ENCODE measurements at places on chromosomes 16 and 17.

DNA sequence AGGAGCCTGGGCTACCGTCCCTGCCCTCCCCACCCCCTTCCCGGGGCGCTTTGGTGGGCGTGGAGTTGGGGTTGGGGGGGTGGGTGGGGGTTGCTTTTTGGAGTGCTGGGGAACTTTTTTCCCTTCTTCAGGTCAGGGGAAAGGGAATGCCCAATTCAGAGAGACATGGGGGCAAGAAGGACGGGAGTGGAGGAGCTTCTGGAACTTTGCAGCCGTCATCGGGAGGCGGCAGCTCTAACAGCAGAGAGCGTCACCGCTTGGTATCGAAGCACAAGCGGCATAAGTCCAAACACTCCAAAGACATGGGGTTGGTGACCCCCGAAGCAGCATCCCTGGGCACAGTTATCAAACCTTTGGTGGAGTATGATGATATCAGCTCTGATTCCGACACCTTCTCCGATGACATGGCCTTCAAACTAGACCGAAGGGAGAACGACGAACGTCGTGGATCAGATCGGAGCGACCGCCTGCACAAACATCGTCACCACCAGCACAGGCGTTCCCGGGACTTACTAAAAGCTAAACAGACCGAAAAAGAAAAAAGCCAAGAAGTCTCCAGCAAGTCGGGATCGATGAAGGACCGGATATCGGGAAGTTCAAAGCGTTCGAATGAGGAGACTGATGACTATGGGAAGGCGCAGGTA, 762 bp downstream of the CDK12 start:
- peak; percentile 11 for DNase-seq

DNA sequence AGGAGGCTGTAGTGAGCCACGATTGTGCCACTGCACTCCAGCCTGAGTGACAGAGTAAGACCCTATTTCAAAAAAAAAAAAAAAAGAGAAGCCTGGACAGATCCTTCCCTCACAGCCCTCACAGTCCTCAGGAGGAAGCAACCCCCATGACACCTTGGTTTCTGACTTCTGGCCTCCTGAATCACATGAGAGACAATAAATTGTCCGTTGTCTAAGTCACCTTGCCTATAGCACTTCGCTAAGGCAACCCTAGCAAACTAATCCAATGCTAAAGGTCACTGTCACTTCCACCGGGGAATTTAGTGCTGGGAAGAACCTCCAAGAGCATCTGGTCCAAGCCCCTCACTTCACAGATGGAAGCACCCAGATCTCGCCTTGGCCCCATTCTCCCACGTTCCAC, 18.9 kb upstream of the SLC39A11 start:
- no peak for DNase-seq

- DNase-seq, result no peak
Observed at GRCh38 chr17:2378905-2379304, 22.0 kb downstream of the MNT start.

DNA sequence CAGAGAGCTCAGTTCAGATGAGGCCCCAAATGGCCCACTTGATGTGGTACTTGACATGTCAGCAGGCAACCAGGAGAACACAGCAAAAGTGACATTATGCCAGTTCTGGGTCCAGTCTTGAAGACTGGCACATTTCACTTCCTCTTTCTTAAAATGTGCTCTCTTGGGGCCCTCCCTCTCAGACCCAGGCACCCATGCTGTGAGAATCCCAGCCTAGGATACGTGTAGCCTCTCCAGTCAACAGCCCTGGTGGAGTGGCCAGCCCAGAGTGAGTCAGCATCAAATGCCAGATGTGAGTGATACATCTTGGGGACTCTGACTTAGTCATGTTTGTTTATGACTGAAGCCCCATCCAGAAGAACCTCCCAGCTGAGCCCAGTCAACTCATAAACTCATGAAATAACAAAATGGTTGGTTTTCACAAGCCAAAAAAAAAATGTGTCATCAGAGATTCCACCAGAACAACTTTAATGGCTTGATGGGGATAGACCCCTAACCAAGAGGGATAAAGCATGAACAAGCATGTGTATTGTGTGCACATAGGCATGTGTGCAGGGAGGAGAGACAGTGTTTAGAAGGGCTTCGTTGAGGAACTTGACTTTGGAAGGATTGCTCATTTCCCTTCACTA, 82.5 kb upstream of the TNRC6C start:
- no peak for DNase-seq

GRCh38 chr16:68509381-68509780, 29.7 kb upstream of the ZFP90 start:
- DNase-seq, result no peak

GRCh38 chr17:7789131-7789530, 44.9 kb upstream of the KDM6B start:
- DNase-seq, result no peak

DNA sequence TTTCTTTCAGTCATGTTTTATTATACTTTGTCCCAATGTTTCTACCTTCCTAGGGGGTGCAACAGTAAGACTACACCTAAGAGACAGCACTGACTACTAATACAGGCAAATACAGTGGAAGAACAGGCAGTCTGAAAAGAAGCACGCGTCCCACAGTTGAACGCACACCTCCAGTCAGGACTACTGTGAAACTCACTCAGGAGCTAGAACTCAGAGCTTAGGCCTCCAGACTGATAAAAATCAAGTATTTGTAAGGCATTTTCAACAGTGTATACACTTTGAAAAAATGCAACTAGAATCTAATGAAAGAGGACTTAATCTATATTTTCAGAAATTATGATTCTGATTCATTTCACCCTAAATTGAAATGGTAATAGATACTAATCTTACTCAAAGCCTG, 14.4 kb downstream of the ITFG1 start:
- DNase-seq, result no peak

- DNase-seq, result no peak
Observed at GRCh38 chr16:55285586-55285985, 38.4 kb upstream of the IRX6 start.

DNA sequence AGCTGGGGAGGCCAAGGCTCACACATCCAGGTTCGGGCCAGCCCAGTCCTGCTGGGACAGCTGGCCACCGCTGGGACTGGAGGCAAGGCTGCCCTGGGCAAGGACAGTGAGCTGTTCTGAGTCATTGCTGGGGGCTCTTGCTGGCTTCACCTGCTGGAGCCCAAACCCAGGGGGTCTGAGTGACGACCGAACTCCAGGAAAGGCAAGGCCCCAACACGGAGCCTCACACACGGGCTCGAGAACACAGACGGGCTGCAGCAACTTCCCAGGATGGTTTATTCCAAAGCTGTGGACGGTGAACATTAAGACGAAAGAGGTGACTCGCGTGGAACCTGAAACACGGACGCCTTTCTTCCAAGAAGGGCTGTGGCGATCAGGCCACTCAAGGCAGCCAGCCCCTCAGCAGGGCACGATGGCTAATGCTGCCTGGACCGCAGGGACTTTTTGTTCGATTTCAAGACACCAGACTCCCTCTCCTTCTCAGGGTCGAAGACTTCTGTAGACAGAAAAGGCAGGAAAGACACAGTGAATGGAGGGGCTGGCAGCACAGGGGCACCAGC, 21.5 kb downstream of the KDM8 start:
- DNase-seq, result no peak

DNA sequence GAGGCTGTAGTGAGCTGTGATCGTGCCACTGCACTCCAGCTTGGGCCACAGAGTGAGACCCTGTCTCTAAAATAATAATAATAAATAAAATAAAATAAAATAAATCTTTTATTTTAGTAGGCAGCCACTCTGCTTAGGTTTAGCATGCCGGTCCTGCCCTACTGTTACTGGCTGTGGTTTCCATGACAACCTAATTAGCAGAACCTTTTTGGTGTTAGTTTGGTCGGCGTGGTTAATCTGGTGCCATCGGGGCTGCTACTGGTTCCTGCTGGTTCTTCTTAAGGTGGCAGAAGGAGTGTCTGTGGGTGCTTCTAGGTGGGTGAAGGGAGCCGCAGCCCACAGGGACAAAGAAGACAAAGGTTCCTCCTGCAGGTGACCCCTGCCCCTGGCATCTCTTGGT, 37.8 kb upstream of the CBX4 start:
- no peak for DNase-seq

DNA sequence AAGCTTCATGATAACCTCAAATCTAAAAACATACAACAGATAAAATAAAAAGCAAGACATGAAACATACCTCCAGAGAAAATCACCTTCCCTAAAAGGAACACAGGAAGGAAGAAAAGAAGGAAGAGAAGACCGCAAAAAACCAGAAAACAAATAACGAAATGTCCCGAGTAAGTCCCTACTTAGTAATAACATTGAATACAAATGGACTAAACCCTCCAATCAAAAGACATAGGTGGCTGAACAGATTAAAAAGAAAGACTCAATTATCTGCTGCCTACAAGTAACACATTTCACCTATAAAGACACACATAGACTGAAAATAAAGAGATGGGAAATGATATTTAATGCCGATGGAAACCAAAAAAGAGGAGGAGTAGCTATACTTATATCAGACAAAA, 6.2 kb downstream of the FBXO39 start:
- no peak for DNase-seq

DNA sequence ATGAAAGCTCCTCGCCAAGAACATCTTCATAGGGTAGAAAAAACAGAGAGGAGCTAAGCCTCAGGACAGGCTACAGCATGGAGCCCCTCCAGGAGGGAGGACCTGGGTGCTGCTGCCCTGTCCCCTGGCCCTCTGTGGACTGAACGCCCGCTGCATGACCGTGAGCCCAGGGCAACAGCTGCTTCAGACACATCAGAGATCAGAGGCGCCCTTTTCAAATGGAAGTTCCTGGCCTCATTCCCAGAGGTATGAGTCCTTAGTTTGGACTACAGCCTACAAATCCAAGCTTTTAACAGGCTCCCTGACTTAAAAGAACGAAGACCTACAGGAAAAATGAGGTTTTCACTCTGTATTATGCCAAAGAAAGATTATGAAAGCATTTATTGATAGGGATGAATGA, 48.5 kb downstream of the ZNF18 start:
- DNase-seq, result no peak

GRCh38 chr17:50631195-50631907, 3.3 kb upstream of the ABCC3 start:
- DNase-seq, result no peak

GRCh38 chr16:23428351-23428750, 24.6 kb downstream of the COG7 start:
- DNase-seq, result no peak

DNA sequence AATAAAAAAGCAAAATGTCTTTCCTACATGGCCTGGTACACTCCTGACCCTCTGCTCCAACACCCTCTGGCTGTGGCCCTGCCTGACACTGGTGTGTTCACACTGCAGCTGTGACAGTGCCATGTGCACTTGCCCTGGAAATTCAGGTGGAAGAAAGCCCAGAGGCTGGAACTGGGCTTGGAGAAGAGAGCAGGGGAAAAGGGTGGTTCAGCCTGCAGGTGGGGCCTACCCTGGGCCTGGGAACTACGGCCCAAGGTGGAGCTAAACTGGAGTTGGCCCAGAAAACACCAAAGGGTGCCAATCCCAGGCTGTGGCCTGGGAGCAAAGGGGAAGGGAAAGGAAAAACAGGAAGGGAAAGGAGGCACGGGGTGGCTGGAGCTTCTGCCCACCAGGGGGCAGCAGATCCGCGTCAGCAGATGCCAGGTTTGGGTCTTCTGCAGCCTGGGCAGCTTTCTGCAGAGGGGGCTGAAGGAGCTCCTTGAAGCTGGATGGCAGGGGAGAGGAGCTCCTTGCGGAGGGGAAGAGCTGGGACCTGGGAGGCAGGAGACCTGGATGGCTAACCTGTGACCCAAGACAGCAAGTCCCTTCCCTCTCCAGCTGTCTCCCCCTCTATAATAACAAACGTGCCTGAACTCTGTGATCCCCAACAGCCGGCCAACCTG, 15.4 kb upstream of the CTCF start:
- peak; percentile 74 for DNase-seq

- DNase-seq, result no peak
Observed at GRCh38 chr16:912322-912683, 58.5 kb downstream of the LMF1 start.

DNA sequence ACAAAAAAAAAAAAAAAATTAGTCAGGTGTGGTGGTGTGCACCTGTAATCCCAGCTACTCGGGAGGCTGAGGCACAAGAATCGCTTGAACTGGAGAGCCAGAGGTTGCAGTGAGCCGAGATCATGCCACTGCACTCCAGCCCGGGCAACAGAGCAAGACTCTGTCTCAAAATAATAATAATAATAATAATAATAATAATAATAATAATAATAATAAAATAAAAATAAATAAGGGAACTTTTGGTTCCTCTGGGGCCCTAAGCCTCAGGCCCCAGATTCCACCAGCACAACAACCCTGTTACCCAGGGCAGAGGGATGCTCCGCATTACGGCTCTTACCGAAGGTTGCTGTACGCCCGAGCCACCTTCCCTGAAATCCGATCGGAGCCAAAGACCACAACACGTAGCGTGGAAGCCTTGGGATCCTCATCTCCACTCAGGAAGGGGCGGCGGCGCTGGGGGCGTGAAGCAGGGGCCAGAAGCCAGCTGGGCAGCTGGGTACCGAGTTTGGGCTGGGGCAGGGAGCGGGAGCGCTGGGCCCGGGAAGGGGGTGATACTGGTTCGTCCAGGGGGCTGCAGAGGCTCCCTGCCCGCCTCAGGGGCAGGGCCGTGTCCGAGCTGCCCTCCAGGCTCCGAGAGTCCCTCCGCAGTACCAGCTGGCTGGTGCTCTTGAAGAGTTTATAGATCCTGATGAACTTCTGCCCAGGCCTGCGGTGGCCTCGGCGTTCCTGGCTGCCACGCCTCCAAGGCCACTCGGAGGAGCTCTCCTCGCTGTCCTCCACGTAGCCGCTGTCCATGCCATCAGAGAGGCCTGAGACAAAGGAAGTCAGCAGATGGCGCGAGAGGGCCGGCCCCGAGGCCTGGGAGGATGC, 20.6 kb upstream of the PIK3R6 start:
- DNase-seq, result peak; percentile 40

DNA sequence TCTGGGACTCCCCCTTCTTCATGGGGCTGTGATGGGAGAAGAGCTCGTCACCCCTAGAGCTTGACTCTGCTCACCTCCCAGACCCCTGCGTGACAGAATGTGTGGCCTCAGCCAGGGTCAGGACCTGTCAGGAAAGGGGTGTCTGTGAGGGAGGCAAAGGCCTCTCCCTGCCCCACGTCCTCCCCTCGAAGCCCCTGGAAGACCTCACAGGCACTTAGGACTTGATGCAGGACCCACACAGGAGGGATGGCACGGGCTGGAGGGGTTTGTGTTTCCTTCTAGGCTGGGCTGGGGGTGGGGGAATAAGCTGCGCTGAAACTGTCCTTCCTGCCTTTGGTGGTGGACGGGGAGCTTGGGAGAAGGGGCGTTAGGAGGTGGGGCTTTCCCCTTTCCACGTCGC, 11.0 kb upstream of the CLUH start:
- DNase-seq, result no peak

DNA sequence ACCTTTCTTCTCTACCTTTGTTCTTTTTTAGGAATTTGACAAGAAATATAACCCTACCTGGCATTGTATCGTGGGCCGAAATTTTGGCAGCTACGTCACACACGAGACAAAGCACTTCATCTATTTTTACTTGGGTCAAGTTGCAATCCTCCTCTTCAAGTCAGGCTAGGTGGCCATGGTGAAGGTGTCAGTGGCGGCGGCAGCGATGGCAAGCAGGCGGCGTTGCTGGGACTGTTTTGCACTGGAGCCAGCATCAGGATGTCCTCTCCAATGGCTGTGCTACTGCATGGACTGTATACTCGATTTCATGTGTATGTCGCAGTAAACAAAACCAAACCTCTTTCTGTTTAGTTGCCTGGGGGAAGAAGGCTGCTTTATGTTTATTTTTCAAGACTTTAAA, 5.9 kb downstream of the DYNLL2 start:
- DNase-seq, result no peak

GRCh38 chr17:59466946-59467801, 98.2 kb upstream of the DHX40 start:
- DNase-seq, result no peak

- DNase-seq, result no peak
Observed at GRCh38 chr17:17941015-17941414, 31.2 kb downstream of the TOM1L2 start.

GRCh38 chr16:24544640-24545039, 5.3 kb downstream of the RBBP6 start:
- DNase-seq, result no peak

Data from mucosa of gallbladder (tissue), 1 donor.